ENCODE measurements at places on chromosomes 6 and 20.

DNA sequence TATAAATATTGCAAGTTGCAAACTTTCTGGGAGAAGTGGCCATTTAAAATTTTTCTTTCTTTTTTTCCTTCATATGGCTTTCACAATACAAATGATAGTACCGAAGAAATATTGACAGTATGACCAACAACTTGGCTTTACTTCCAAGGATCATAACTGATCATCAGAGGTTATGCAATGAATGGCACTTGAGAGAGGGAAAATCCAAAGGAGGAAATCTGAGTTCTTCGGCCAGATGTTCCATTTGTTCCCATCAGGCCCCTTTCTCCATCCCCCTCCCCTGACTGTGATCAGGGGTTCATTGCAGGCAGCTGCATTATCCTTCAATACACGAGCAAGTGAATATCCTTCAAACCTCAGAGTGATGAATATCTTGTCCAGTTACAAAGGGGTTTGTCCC lies 130.0 kb upstream of the UST start:
- no peak for DNase-seq

GRCh38 chr6:47440719-47441118 lies 36.9 kb upstream of the CD2AP start:
- no peak for DNase-seq

GRCh38 chr20:46705378-46705729 lies 4.1 kb upstream of the SLC2A10 start:
- DNase-seq = no peak

DNA sequence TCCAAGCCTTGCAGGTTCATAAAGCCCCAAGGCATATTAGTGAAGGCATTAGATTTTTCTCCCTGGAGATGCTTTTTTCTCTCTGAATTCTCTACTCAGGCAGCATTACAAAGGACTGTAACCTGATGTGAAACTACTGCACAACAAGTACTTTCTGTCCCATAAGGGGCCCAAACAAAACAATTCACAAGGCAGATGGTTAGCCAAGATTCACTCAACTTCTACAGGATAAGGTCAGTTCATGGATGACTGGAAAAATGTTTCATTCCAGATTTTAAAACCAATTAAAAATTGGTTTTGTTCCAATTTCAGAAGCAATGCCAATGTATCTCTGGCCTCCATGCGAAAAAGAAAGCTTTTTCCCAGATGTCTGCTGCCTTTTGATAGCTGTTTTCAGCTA lies 181.8 kb downstream of the KHDC1L start:
- DNase-seq = no peak

GRCh38 chr6:93676581-93676980 lies 257.2 kb upstream of the EPHA7 start:
- no peak for DNase-seq

DNA sequence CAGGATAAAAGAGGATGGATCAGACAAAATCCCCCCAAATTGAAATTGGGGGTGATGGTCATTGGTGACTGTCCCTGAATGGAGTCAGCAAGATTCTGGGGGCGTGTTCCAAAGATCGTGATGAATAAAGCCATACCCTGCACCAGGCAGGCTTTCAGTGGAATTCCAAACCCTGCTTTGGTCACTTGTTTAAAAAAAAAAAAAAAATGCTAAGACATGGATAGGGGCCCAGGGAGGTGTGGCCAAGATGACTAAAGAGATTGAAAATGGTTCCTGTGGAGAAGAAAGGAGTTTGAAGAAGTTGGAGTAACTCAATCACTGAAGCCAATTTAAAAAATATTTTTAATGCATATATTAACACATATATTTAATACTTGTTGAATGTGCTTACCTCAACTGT lies 161.4 kb upstream of the KCNG1 start:
- DNase-seq = no peak

GRCh38 chr6:111576291-111576690 lies 29.4 kb downstream of the TRAF3IP2 start:
- no peak for DNase-seq

GRCh38 chr6:74941424-74941823 lies 264.4 kb downstream of the COL12A1 start:
- DNase-seq = no peak

DNA sequence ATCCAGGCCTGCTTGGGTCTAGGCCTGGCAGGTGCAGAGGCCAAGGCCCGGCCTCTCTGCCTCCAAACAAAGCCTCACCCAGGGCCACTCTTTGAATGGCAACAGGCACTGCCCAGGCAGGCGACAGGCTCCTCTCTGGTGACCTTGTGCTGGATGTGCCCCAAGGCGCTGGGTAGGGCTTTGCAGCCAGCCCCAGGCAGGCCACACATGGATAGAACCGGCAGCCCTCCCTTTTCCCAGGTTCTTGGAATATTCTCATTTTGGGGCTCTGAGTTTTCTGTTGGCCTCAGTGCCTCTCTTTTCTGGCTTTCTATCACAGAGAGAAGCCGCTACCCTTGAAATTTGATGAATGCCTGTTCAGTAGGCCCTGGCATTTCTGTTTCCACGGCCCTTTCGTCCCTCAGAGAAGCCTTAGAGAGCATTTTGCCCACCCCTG lies 18.9 kb downstream of the PKIG start:
- DNase-seq = no peak

GRCh38 chr6:62805431-62805830 lies 405.8 kb upstream of the FKBP1C start:
- no peak for DNase-seq

GRCh38 chr6:2028457-2029038 lies 216.9 kb downstream of the GMDS start:
- DNase-seq = no peak

GRCh38 chr20:39960522-39961428 lies 728.3 kb downstream of the MAFB start:
- DNase-seq = no peak

DNA sequence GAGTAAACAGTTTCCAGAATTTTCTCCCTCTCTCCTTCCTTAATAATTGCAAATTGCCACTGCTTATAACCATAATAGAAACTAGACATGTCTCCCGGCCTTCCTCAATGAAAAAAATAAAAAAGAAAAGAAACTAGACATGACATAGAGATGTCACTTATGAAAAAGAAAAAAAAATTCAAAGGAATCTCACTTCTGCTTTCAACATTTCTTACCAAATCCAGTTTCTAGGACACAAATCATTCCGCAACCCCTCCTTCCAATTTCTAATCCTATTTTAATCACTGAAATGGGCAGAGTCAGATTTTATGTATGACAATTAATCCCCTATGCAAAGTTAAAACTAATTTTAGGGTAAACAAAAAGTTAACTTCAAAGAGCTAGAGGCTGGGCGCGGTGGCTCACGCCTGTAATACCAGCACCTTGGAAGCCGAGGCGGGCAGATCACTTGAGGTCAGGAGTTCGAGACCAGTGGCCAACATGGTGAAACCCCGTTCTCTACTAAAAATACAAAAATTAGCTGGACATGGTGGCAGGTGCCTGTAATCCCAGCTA lies 40.1 kb upstream of the EEF1A1 start:
- no peak for DNase-seq

GRCh38 chr20:5766085-5766764 lies 16.0 kb downstream of the SHLD1 start:
- DNase-seq = no peak

GRCh38 chr20:19318610-19319009 lies 106.2 kb downstream of the SLC24A3 start:
- DNase-seq = no peak

GRCh38 chr20:8421981-8422380 lies 289.9 kb downstream of the PLCB1 start:
- DNase-seq = no peak

- DNase-seq = no peak
Measured at GRCh38 chr20:41426976-41427375, 60.4 kb upstream of the EMILIN3 start.

GRCh38 chr20:39268981-39269461 lies 306.9 kb downstream of the DHX35 start:
- peak; percentile 61 for DNase-seq

GRCh38 chr6:89298680-89299465 lies 16.2 kb downstream of the GABRR2 start:
- peak; percentile 50 for DNase-seq

DNA sequence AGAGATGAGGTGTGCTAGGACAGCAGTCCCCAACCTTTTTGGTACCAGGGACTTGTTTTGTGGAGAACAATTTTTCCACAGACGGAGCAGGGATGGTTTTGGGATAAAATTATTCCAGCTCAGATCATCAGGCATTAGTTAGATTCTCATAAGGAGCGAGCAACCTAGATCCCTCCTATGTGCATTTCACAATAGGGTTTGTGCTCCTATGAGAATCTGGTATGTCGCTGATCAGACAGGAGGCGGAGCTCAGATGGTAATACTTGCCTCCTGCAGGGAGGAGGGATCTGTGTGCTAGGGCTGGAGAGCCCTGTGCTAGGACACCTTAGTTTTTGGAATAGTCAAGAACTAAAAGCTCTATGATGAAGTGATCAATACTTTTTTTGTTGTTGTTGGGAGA lies 2.5 kb downstream of the SMIM13 start:
- DNase-seq = peak; percentile 24

GRCh38 chr6:167272151-167272550 lies 19.0 kb upstream of the UNC93A start:
- no peak for DNase-seq

- DNase-seq = no peak
Measured at GRCh38 chr20:18390201-18390600, 76.6 kb downstream of the DZANK1 start.

- no peak for DNase-seq
Measured at GRCh38 chr6:9161731-9162130, 726.4 kb upstream of the SLC35B3 start.

DNA sequence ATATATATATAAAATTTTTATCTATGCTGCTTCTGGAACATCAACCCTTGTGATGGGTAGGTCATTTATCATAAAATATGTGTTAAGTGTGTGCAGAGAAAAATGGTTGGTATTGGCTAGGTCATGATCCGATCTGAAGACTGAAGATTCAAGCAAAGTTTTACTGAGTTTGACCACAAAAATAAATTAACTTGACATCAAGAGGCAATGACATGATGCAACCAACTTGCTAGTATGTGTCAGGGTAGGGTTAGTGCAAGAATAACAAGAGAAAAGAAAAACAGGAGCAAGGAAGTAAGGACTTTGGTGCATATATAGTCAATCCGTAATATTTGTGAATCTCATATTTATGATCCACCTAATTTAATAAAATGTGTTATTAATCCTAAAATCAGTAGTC lies 1202.0 kb upstream of the ADGRB3 start:
- DNase-seq = no peak

DNA sequence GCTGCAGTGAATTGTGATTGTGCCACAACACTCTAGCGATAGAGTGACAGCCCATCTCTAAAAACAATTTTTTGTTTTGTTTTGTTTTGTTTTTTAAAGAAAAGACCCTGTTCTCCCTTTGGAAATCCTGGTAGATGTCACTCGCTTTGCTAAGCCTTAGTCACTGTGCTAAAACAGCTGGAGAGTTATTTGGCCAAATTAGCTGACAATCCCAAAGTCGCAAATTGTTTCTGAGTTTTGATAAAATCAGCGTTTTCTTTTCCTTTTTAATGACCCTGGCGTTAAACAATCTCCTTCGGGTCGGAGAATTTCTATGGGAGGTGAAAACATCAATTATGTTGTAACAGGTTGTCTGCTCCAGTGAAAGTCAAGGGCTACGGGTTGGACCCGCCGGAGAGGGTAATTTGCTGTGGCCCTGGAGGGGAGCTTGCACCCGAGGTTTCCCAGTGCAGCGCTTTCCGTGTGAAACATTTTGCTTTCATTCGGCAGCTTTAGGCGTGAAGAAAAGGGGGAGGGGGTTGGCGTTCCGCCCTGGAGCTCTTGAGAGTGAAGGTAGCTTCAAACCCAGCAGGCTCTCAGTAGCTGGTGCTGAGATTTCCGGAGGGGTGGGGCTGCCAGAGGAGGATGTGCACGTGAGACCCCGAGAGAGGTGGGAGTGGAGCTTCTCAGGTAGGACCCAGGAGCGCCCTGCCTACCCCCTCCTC lies 296.6 kb downstream of the PHACTR1 start:
- DNase-seq = peak; percentile 31

DNA sequence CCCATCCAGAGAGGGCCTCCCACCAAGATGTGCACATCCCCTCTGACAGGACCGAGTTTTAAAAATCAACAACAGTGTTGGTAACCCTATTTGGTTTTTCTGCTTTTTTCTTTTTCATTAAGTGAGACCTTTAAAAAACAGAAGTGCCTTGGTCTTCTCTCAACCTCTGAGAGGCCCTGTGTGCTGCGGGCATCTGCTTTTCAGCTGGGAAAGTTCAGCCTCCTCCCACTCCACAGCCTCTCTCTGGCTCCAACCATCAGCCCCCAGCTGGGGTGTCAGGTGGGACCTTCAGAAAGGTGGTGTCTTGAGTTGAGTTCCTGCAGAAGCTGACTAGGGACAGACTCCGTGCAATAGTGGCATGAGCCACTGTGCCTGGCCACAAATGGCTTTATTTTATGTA lies 64.6 kb upstream of the ZMYND8 start:
- no peak for DNase-seq

DNA sequence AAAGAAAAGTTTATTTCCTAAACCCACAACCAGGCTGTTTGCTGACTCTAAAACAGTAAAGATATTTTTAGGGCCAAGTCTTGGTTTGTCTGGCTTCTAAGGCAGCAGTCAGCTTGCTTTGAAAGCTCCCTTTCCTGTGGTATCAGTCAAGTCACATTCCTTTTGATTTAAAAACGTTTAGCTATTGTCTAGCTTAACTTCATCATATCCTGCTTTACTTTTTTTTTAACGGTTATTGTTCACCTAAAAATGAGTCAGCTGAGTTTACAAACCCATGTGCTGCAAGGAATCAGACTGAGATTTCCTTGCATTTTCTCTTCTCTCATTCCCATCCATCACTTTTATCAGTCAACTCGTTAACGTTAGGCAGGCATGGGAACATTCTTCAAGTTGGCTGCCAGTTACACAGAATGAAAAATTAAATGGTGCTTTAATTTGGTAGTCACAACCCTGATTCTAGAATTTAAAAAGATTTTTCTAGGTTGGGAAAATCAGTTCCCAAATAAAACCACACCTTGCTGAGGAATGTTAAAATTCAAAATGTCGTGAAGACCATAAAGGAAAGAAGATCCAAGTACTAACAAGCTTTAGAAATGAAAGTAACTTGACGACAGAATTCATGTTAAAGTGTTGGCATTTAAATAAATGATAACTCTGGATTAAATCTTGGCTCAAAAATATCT lies 45.9 kb downstream of the ELOVL5 start:
- no peak for DNase-seq

DNA sequence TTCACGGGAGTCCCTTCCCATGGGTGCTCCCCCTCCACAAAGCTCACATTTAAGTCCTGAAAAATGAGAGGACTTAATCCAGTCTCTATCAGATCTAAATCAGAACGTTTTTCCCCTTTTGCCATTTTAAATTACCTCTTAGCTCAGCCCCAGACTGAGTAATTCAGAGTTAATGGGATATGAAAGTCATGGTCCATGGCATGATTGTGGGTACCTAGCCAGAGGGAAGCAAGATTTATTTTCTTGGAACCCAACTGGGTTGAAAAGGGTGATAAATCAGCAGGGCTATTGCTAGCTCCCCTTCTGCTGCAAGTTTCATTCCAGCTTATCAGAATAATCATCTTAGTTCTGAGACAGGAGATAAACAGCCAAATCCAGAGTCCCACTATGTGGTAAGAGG lies 320.2 kb upstream of the CHD6 start:
- DNase-seq = no peak

GRCh38 chr20:59771506-59772372 lies 161.7 kb downstream of the SYCP2 start:
- no peak for DNase-seq

Measured in activated naive CD4-positive, alpha-beta T cell treated with anti-CD3 and anti-CD28 coated beads for 36 hours (primary cell).